ENCODE measurements at places on chromosomes 7 and 10.

- no peak for DNase-seq
These were observed 710 bp upstream of the C10orf105 start for GRCh38 chr10:71720288-71720687.

GRCh38 chr7:74554178-74554577 is 100.5 kb downstream of the GTF2IRD1 start:
- no peak for DNase-seq

DNA sequence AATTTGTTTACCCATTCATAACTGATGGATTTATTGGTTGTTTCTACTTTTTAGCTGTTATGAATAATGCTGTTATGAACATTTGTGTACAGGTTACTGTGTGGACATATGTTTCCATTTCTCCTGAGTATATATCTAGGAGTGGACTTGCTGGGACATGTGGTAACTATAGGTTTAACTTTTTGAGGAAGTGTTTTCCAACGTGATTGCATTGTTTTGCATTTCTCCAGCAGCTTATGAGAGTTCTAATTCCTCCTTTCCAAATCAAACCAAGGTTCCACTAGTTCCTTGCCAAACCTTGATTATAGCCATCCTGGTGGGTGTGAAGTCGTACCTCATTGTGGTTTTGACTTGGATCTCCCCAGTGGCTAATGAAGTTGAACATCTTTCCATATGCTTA is 2.6 kb upstream of the PRF1 start:
- no peak for DNase-seq

- no peak for DNase-seq
These were observed 24.6 kb downstream of the PRSS2 start for GRCh38 chr7:142795339-142795863.

GRCh38 chr10:86210416-86210815 is 156.2 kb downstream of the GRID1 start:
- DNase-seq, result no peak

GRCh38 chr10:91569522-91569921 is 63.3 kb downstream of the PPP1R3C start:
- no peak for DNase-seq

Data from neuronal stem cell (in vitro differentiated cells).